ENCODE measurements at places on chromosomes 4 and X.

GRCh38 chrX:5176766-5177165 lies 1051.9 kb downstream of the NLGN4X start:
- DNase-seq: no peak

DNA sequence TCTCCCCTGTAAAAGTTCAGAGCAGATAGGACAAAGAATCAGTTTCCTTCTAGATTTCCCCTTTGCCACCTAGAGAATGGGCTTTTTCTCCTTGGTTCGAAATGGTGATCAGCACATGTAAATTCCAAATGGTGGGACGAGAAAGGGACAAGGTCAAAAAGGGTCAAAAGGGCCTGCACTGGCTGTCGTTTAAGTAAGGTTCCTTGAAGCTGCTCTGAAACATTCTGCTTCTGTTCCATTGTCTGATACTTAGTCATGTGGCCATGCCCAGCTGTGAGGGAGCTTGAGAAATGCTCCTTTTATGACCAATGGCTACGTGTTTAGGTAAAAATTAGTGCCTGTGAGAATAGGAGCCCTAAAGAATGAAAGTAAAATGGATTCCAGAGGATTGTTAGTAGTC lies 165.9 kb upstream of the CENPE start:
- no peak for DNase-seq

- no peak for DNase-seq
Observed at GRCh38 chr4:10245751-10246150, 129.2 kb upstream of the WDR1 start.

DNA sequence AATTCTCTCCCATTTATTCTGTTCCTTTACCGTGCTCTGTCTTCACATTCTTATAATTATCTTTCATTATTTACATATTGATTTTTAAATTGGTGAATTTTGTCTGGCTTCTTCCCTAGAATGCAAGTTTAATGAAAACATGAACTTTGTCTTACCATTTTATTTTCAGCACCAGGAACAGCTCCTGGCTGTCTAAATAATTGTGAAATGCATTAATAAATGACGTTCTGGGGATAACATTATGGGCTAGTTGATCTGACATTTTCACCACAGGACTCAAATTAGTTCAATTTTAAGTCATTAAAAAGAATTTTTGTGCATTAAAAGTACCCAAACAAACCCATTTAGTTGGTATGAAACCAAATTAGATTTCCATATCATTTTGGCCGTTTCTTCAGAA lies 97.5 kb downstream of the KCTD8 start:
- no peak for DNase-seq

DNA sequence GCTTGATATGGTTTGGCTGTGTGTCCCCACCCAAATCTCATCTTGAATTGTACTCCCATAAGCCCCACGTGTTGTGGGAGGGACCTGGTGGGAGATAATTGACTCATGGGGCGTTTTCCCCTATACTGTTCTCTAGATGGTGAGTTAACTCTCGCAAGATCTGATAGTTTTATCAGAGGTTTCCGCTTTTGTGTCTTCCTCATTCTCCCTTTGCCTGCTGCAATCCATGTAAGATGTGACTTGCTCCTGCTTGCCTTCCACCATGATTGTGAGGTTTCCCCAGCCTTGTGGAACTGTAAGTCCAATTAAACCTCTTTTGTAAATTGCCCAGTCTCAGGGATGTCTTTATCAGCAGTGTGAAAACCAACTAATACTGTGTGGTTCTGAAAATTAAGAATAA lies 11.5 kb downstream of the SLAIN2 start:
- no peak for DNase-seq

GRCh38 chr4:134401798-134402197 lies 200.2 kb upstream of the PABPC4L start:
- no peak for DNase-seq
